ENCODE measurements at places on chromosomes 5 and 9.

GRCh38 chr5:150068071-150068470, 18.3 kb downstream of the CSF1R start:
- no peak for DNase-seq

DNA sequence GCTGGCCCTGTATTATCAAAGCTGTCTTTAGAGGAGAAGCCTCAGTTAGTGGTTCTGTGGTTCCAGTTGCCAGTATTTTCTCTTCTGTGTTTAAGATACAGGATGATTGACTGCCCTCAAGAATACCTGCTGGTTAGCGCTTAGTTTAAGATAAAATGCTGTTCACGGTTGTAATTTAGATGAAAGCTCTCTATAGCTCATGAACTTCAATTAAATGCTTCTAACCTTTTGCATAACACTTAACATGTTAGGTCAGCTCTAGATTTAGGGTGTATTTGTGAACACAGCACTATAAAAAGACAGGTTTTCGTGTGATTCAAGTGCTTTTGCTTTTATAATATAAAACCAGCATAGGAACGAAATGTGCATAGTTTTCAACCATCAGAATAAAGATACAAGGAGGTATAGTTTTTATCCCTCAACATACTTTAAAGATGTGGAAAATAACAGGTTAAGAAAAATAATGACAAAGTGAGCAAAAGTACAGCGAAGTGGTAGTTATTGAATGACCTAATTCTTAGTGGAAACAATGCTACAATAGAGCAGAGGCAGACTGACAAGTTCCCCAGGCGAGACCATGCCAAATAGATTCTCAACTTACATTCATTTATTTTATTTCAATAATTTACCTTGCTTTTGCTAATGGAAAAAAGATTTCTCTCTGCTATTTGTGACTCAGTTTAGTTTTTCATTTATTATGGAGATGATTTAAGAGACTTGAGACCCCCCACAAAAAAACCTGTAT, 602.6 kb upstream of the DMAC1 start:
- DNase-seq = peak; percentile 27

DNA sequence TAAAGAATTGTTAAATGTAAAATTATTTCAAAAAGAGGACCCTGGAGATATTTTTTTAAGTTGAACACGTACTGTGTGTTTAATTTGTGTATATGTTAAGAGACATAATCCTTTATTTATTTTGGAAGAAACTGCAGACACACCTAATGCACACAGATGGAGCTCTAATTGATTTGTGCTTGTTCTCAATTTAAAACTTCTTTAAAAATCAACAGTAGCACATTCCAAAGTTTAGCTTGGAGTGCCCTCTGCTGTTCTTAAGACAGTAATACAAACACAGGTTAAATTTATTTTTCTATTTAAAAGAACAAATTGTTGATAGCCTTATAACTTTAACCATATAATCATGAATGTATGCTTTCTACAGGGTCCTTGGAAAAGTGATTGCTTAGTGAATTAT, 277.6 kb upstream of the ADAMTS16 start:
- DNase-seq = peak; percentile 44

GRCh38 chr9:31168161-31168560, 1216.3 kb upstream of the ACO1 start:
- no peak for DNase-seq

DNA sequence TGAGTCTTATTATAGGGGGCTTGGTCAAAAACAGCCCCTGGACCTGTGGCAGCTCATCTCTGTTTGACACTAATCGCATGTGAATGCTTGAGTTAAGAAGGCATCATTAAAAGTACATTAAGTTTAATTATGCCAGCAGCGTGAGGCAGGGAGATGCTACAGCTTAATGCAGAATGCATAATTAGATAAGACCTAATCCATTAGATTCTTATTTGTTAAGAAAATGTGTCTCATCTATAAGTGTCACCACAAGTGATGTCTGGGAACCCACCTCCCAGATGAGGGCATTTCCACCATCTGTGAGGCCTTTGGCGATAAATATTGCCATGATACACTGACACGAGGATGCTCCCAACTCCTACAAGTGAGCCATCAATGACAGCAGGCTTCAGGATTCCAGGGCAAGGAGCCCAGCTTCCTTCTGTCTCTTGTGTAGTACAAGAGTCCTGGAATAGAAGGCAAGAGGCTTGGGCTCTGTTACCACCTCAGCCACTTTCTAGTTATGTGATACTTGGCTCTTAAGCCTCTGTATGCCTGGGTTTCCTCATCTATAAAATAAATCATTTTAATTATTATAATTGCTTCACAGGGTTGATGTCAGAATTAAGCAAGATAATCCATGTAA, 202.7 kb downstream of the FAM114A2 start:
- no peak for DNase-seq

GRCh38 chr9:116716438-116716837, 29.3 kb downstream of the TRIM32 start:
- no peak for DNase-seq

- no peak for DNase-seq
Measured at GRCh38 chr9:113898151-113898550, 22.0 kb downstream of the ZNF618 start.

Data from Ammon's horn (tissue), 1 donor.